RPMI7951 (cell line): ENCODE measurements at places on chromosomes 2 and 18.

- DNase-seq = no peak
Measured at GRCh38 chr18:48787203-48788151, 163.3 kb downstream of the SMAD7 start.

DNA sequence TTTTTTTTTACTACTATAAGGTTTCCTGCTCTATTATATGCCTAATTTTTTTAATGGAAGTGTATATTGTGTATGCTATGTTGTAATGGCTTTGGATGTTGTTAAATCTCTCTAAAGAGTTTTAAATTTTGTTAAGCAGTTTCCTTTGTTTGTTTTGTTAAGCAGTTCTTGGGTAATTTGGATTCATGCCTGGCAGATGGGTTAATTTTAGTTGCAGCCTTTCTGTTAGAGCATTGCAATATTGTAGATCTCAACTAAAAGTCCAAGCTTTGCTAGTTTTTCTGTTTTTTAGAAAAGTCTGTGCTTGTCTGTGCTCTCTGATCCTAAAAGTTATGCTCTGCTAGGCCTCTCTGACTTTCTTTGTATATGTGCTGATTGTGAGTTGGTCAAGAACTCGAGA lies 1229.0 kb upstream of the NRXN1 start:
- no peak for DNase-seq

GRCh38 chr2:100548771-100549170 lies 14.0 kb upstream of the PDCL3 start:
- DNase-seq = no peak

DNA sequence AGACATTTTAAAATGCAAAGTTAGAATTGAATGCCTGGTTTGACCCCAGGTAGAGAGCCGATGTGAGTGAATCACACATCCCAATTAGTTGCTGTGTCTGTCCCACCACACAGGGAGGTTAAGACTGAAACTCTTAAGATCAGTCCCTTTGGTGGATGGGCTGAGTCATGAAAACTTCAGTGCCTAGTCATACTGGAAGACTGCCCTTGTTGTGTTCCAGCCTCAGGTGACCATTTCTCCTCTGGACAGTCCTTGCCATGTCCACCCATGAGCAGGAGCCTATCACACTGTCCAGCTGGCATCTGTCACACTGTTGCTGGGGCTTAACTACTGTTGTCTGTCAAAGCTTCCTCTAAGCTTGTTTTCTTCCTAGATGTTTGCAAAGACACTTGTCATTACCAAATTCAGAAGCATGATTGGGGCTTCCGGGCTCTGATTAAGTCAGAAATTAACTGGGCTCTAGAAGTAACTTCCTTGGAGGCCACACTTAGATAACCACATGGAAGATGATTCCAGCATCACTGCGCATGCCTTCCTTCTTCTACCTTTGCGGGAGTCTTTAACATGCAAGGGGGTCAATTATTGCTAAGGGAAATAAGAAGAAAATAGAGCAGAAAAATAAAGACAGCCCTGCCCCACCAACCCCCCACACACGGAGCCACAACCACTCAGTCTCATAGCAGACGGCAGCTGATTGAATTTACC lies 21.3 kb downstream of the CYRIA start:
- DNase-seq = no peak

GRCh38 chr18:9096007-9096371 lies 6.5 kb upstream of the NDUFV2 start:
- no peak for DNase-seq
